Mucosa of descending colon (tissue), 3 donors: ENCODE measurements at places on chromosomes 6 and 20.

GRCh38 chr6:64589961-64590360, 954.4 kb downstream of the PHF3 start:
- DNase-seq = no peak

DNA sequence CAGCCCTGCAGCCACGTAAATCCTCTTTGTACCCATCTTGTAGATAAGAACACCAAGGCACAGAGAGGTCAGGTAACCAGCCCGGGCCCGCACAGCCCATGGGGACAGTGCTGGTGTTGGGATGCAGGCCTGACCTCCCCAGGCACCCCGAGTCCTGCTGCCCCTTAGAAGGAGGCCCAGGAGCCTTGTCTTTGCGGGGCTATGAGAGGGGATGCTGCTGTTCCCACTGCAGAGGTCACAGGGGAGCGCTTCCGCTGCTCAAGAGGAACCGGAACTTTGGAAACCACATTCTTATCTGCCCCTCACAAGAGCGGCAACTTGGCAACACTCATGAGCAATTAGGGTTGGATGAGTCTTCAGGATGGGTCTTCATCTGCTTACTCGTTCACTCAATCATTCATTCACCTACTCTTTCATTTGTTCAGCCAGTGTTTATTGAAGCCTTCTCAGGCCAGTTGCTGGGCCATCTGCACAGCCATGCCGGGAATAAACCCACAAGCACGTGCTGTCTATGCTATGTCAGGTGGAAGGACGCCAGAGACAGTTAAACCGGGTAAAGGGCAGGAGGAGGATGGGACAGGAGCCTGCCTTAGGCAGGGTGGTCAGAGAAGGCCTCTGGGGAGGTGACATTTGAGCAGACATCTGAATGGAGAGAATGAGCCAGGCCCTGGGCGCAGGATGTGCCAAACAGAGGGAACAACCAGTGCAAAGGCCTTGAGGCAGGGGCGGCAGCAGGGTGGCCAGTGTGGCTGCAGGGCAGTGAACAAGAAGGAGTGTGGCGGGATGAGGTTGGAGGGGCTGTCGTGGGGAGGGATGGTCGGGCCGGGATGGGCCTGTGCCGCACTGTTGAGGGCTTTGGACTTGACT, 60.8 kb downstream of the RBM38 start:
- DNase-seq = no peak

DNA sequence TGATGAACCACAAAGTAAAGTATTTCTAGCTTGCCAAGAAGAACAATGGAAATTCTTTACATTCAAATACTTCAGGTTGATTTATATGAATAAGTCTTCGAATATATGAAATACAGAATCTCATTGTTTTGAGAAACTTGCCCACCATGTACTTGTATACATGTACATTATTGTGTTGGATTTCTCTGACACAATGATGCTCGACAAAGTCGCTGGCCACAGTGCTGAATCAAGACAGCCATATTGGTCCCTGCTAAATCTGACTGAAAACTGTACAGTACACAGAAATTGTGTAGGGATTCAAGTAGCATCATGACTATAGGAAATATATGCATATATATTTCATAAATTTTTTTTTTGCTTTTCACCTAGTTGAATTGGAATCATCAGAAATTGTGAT, 13.1 kb upstream of the LIN28B start:
- no peak for DNase-seq

- DNase-seq = no peak
Observed at GRCh38 chr6:90178384-90178855, 118.2 kb downstream of the BACH2 start.

GRCh38 chr20:36785308-36785707, 11.7 kb upstream of the DSN1 start:
- no peak for DNase-seq

DNA sequence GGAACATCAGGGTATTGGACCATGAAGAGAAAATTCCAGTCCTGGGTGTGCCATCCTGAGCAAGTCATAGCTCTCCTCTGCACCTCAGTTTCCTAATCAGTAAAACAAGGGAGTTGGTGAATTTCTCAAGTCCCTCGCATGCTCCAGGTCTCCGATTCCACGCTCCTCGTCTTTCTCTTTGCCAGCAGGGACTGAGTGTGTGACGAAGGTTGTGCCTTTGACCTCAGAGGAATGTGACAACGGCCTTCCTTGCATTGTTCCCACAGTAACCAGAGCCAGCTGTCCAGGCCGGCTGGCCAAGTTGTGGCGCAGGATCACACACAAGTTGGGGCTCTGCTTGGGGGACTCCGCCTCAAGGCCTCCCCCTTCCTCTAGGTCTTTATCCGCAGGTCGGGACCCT, 217.3 kb downstream of the ATXN1 start:
- DNase-seq = no peak

DNA sequence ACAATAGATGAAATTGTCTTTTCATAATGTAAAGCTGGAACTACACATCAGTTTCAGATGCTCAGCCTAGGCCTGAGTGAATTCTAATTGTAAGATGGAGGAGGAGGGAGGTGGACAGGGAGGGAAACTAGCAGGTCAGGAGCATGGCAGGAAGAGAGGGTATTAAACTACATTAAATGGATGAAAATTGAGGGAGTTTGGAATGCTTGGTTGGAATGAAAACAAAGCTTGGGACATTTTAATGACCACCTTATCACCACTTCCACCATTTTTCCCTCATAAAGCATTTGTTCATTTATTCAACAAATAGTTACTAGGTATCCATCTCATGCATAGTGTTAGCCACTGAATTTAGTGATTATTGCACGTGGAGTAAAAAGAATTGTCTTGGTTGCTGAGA, 65.0 kb downstream of the KIZ start:
- no peak for DNase-seq

GRCh38 chr6:159988983-159989454, 20.1 kb downstream of the IGF2R start:
- no peak for DNase-seq

DNA sequence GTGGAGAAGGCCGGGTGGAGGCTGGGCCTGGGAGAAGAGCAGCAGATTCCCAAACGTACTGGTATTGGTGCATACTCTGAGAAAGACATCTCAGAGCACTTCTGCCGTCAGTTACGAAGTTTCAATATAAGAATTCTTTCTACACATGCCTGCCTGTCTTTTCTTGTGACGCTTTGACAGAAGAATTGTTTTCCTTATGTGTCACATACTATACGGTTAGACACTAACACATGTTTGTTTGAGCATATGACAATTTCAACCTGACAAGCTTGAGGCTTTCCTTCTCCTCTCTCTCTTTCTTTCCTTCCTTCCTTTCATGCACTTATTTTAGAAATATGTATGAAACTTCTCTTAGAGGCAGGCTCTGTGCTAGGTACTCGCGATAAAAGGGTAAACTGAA, 360.0 kb downstream of the QKI start:
- no peak for DNase-seq

GRCh38 chr6:87395431-87395830, 12.3 kb upstream of the CFAP206 start:
- DNase-seq = no peak

DNA sequence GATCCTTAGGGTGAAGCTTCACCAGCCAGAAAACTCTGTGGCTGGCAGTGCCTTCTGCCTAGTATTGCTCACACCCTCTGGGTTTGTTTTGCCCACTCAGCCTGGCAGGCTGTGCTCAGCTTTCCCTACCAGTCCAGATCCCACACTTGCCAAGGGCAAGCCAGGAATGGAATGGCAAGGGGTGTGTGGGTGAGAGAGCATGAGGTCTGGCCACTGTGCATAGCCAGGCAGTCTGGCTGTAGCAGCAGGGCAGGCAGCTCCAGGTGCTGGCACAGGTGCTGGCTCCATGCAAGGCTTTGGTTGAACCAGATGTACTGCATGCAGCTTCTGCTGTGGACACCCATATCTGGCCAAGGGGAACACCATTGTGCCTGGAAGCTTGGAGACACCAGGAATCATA, 1720.3 kb downstream of the HACE1 start:
- no peak for DNase-seq

- DNase-seq = no peak
Observed at GRCh38 chr20:2295886-2296515, at the start of gene TGM3. TGM3 (plus strand) TSS chr20:2296001; CDS start chr20:2296064, 63 bp downstream.

DNA sequence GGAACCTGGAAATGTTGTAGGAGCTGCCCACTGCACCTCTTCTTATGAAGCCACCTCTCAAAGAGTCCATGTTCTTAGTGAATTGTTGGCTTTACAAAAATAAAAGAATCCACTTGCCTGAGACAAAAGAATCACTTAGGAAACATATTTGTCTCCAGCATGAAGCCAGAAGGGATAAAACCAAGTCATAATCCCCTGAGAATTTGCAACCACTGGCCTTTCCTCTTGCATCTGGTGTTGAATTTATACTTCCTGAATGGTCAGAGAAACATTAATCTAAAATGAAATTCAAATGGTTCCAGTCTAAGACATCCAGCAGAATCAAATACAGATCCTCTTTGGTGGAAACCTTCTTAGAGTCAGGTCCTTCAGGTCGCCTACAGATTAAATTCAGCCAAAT, 192.5 kb upstream of the ECI2 start:
- DNase-seq = no peak

GRCh38 chr20:52964131-52964530, 8.0 kb upstream of the TSHZ2 start:
- no peak for DNase-seq

DNA sequence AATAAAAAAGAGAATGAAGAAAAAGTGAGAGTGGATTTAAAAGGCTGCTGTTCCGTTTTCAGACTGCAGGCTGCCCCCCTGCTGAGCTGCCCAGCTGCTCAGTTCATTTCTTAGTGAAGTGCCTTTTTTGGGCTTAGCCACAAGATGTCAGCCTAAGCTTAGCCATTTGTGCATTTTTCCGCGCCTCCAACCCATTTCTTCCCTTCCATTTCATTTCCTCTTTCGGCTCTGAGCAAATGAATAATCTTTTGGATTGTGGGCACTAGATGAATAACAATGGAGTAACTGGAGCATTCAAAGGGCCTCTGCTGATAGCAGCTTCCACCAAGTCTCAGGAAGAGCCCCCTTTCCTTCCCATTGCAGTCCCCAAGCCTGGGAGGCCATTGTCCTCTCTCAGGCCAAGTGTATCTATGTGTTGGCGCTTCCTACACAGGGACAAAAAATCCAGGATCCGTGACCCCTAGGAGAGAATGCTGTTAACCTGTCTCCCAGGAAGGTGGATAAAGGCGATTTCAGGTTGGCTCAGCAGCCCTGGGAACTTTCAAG, 83.5 kb upstream of the SPTLC3 start:
- peak; percentile 33 for DNase-seq

- DNase-seq = no peak
Observed at GRCh38 chr6:90000864-90001731, 106.8 kb downstream of the GJA10 start.

DNA sequence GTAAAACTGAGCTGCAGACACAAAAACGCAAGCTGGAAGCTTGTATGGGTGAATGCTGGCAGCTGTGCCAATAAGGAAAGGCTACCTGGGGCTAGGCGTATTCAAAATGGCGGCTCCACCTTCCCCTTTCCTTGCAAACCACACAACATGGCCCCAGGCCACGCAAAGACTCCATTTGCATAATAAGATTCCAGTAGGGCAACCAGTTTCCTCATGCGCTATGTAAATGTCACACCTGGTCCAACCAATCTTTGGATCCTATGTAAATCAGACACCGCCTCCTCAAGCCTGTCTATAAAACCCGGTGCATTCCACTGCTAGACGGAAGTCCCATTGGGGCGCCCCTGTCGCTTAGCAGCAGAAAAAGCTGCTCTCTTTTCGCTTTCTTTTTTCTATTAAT, 505.9 kb upstream of the BTBD3 start:
- no peak for DNase-seq

- DNase-seq = no peak
Observed at GRCh38 chr6:12977806-12978205, 261.2 kb downstream of the PHACTR1 start.

- no peak for DNase-seq
Observed at GRCh38 chr6:105184921-105185320, 5.1 kb upstream of the POPDC3 start.

- peak; percentile 80 for DNase-seq
Observed at GRCh38 chr6:117555882-117556498, 46.3 kb downstream of the GOPC start.

DNA sequence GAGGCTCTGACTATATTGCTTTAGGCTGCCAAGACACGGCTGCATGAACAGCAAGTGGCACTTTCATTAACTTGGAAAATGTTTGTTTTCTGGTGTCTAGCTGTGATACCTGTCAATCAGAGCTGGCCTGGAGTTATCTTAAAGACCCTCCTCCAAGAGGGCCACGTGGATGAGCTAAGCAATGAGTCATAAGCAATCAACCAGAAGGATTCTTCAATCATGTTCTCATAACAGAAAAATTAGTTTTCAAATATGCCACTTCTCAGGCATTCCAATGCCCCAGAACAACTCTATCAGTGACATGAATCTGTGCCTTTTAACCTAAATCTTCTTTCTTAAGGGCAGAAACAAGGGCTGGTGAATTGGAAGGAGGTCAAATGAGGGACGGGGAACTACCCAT, 283.0 kb downstream of the HTR1B start:
- no peak for DNase-seq

DNA sequence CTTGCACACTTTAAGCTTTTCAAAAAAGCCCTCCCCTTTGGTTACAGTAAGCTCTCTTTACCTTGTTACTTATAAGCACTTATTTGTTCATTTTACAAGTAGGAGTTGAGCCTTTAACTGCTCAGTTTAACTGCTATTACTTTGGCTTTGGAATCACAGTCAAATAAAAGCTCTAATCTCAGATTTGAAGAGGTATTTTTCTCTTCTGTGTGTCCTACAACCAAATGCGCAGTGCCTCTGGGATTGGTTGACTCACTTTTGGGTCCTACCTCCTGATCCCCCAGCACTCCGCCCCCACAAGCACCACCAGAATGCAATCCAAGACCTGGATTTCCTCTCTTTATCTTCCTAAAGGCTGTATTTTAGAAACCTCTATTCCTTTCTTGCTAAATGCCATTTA, 2.5 kb downstream of the NCOA7 start:
- DNase-seq = no peak

DNA sequence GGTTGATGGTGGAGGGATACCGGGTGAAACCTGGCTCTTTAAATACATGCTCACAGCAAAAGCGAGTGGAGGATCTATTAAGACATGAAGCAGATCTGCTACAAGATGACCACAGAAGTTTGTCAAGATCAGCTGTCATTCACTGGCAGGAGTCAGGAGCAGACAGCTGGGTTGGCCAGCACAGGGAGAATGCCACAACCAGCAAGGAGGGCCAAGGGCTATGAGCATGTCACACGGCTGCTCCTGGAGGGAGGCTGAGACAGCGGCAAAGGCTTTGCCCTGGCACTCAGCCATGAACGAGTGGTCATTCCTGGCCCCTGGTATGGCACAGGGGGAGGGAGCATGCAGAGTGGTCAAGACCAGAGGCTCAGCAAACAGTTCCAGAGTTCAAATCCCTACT, 77.6 kb downstream of the POPDC3 start:
- DNase-seq = no peak
